ENCODE measurements at places on chromosomes 11 and 22.

DNA sequence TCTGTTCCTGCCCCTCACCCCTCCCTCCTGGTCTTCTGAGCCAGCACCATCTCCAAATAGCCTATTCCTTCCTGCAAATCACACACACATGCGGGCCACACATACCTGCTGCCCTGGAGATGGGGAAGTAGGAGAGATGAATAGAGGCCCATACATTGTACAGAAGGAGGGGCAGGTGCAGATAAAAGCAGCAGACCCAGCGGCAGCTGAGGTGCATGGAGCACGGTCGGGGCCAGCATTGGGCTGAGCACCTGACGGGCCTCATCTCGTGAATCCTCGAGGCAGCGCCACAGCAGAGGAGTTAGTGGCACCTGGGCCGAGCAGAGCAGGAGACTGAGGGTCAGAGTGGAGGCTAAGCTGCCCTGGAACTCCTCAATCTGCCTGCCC, 941.8 kb downstream of the BRD1 start:
- DNase-seq = no peak

DNA sequence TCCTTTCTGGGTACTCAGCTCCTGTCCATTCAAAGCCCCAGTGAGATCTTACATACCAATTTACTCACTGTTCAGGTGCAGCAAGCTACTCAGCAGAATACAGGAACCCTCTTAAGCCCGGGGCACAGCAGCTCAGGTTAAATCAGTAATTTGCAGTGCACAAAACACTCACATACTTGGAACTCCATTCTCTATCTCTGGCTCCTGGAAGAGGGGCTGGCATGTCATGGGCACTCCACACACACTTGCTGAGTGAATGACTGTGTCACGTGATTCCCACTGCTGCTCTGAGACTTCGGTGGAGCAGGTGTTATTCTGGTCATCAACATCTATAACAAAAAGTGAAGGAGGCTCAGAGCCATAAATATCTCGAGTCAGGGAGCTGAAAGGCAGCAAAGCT, 157.3 kb upstream of the BDNF start:
- DNase-seq = no peak

DNA sequence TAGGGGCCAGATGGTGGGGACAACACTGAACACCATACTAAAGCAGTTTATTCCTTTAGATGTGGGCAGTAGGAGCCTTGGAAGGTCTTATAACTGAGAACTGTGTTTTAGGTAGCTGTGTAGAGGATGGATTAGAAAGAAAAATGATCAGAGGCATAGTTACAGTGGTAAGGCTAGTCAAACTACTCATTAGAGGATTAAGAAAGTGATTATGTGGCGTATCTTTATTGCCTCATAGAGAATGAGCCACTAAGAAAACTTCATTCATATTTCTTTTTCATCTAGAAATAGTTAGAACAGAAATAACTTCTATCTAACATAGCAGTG, 155.8 kb upstream of the RASSF10 start:
- no peak for DNase-seq

- no peak for DNase-seq
Observed at GRCh38 chr11:101748572-101749344, 165.0 kb upstream of the TRPC6 start.

DNA sequence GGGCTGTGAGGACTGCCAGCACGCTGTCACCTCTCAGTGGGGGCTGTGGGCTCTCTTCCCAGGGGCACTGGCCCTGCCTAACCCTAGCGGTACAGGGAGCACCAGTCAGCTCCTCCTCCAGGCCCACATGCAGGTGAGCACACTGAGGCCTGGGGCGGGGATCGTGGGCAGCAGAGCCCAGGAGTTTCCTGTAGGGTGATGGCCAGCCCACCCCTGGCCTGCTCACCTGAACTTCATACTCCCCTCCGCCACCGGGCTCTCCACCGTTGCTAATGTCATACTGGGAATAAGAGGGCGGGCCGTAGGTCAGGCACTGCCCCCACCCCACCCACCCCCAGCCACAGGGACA, 10.0 kb upstream of the TREH start:
- no peak for DNase-seq

DNA sequence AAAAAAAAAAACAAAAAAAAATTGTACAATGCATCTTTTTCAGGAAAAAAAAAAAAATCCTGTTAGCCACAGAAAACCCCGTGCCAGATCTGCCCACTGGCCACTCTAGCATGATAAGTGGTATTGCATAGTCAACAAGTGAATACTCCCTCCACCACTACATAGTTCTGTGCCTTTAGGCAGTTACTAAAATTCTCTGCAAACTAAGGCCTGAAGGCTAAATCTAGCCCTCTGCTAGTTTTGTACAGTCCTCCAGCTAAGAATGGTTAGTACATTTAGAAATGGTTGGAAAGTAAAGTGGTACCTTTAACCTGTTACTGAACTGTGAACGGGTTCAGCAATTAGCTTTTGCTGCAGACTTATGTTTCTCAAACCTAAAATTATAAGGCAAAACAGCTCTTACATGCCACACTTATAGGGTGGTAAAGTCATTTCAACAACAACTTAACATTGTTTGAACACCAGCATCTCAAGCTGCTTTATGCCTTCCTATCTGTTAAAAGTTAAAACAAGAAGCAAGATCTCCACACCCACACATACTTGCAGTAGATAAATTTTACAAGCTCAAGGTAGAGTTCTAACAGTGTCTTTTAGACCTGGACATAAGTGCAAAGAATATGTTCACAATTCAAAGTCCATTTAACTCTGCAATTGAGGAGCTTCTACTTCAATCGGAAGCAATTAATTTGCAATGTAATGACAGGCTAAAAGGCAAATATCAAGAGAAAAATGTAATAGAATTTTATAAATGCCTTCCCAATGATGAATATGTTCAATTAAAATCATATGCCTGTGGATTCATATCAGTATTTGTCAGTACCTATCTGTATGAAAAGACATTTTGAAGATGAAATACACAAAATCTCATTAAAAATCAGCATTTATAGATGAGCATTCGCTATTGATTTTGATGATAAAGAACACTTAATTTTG, 7.3 kb downstream of the C11orf71 start:
- DNase-seq = no peak

- DNase-seq = no peak
Observed at GRCh38 chr22:22704156-22704946, 59.9 kb downstream of the GGTLC2 start.

GRCh38 chr11:14411818-14412217, 52.8 kb upstream of the RRAS2 start:
- no peak for DNase-seq

DNA sequence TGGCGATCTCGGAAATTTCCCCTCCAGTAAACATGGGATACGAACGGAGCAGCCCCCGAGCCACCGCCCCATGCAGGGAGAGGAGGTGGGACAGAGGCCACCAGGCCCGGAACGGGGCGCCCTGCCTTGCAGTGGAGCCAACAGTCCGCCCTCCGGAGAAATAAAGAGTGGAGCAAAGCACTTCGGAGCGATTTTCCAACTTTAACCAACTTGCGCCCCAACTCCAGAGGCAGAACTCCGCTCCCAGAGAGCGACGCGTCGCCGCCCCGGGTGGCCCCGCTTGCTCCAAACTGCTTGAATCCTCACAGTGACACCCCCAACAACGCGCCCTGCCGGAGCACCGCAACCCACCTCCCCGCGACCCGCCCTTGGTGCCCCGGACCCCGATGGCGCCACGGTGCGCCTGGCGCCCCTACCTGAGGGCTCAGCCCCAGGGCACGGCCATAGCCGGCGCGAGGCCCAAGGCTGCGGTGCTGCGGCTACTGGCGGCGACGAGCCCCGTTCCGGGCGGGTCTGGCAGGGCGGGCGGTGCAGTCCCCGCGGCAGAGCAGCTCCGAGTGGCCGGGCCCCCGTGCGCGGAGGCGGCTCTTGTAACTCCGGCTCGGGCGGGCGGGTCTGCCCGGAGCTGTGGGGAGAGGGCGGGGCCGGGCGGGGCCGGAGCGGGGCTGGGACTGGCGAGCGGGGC, at the start of gene AHNAK:
Gene AHNAK (minus strand): TSS at position 563 of the 685 bp plus-strand sequence. CDS start 10,708 bp downstream, outside the sequence.
- DNase-seq = peak; percentile 13

- no peak for DNase-seq
Observed at GRCh38 chr11:64540428-64540825, 50.6 kb upstream of the SLC22A12 start.

GRCh38 chr11:134532131-134532920, 120.3 kb upstream of the B3GAT1 start:
- no peak for DNase-seq

GRCh38 chr22:39524089-39524752, 3.9 kb downstream of the ATF4 start:
- DNase-seq = no peak

DNA sequence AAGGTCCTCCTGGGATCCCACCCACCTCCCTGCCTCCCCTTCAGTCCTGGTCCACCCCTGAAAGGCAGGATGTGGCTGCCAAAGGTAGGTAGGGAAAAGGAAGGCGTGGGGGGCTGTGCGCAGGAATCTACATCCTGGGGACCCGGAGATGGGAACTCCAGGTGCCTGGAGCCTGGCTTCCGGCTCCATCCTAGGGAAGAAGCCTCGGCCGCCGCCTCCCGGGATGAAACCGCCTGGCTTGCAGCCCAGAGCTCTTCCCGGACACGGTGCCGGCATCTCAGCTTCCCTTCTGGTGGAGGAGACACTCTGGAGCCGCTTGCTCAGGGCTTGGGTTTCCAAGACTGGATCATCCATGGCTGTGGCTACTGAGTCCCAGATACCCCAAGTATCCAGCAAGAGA, 33.3 kb upstream of the PDGFB start:
- DNase-seq = no peak

GRCh38 chr11:79044201-79044600, 396.6 kb downstream of the TENM4 start:
- no peak for DNase-seq
